ENCODE measurements at places on chromosomes 12 and 14.

- no peak for DNase-seq
Observed at GRCh38 chr12:30845676-30846075, 80.9 kb upstream of the TSPAN11 start.

DNA sequence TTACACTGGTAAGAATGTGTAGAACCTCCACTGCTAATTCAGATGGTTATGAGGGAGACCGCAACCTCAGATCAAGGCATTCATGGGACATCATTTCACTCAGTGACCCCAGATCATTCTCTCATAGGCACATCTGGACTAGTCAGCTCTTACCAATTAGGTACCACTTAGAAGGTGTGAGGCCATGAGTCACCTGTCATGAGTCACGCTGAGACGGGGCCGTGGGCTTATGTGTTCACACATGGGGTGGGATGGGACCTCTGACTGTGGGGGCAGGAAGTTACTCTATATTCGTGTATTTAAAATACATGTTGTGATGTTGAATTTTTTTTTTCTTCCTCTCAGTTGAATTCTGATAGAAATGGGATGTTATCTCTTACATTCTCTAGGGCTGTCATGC is 55.9 kb downstream of the CCDC92 start:
- no peak for DNase-seq

- no peak for DNase-seq
Observed at GRCh38 chr14:77872152-77872551, 72.2 kb downstream of the ADCK1 start.

- DNase-seq = no peak
Observed at GRCh38 chr12:124131659-124132058, 158.6 kb downstream of the ZNF664 start.

- no peak for DNase-seq
Observed at GRCh38 chr12:11807458-11807857, 158.0 kb downstream of the ETV6 start.

DNA sequence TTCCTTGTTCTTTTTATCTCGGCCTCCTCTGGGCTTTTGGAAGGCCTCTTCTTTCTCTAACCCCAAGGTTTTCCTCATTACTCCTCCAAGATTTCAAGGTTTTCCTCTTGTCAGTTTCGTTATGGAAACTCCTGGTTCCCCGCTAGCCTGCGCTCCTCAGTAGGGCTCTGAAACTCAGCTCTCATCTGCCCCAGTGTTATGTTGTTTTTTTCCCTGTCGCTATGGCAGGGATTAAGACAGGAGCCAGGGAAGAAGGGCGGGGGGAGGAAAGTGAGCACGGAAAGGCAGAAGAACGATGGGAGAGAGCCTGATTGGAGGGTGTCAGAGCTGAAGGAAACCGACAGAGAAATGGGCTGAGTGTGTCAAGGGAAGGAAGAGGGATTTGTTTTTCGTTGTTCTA is 26.5 kb upstream of the JDP2 start:
- peak; percentile 66 for DNase-seq

All from hepatocyte (in vitro differentiated cells).